ENCODE measurements at places on chromosomes 3 and 15.

DNA sequence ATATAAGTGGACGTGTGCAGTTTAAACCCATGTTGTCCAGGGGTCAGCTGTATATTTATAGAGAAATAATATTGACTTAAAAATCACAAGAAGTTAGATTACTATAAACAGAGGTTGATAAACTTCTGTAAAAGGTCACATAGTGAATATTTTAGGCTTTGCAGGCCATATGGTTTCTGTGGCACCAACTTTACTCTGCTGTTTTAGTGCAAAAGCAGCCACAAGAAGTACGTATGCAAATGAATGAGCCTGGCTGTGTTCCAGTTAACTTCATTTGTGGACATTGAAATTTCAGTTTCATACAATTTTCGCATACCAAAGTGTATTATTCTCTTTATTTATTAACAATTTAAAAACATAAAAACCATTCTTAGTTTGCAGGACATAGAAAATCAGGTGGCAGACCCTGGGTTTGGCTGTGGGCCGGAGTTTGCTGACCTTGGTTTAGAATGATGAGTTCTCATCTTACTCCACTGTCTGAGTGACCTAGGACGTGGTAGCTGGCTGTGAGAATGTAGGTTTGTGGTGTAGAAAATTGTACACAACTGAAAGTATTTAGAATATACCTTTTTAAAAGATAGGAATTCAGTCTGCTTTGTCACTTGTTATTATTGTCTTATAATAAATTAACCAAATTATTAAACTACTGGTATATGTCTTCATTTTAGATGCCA lies 16.3 kb downstream of the FAN1 start:
- DNase-seq, result no peak

GRCh38 chr15:70254311-70254869 lies 156.7 kb upstream of the TLE3 start:
- no peak for DNase-seq

- no peak for DNase-seq
Measured at GRCh38 chr3:158568784-158569183, 2.2 kb upstream of the MLF1 start.

DNA sequence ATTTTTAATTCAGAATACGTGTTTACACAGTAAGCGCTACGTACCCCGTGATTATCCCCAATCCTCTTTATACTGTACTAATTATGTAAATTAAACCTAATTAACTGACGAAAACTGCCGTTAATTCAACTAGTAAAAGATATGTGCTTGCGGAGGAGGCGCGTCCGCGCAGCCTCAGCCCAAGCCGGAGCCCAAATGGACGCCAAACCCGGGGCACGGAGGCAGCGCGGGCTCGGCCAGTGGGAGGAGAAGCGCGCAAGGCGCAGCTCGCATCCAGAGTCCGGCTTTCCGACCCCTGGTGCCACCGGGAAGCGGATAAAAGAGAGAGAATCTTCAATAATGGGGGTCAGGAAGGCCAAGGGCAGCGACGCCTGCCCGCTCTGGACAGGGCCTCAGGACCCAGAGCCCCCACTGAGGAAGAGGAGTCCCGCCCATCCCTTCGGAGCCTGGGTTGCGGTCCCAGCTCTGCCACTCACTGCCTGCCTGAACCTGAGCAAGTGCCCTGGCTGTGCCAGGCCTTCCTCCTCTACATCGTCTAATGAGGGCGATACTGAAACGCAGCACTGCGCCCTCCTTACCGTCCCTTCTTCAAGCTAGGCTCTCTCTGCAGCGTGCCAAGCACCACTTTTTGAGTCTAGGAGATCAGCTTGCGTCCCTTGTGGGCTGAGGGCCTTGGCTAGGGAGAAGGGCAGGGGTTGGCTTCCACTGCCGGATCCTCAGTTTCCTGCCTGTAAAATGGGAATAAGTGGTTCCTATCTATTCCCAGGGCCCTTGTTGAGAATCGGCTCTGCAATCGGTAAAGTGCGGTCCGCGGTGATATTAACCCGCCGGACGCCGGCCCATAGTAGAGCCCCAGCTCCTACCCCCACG lies 5.0 kb upstream of the SKOR1 start:
- no peak for DNase-seq

DNA sequence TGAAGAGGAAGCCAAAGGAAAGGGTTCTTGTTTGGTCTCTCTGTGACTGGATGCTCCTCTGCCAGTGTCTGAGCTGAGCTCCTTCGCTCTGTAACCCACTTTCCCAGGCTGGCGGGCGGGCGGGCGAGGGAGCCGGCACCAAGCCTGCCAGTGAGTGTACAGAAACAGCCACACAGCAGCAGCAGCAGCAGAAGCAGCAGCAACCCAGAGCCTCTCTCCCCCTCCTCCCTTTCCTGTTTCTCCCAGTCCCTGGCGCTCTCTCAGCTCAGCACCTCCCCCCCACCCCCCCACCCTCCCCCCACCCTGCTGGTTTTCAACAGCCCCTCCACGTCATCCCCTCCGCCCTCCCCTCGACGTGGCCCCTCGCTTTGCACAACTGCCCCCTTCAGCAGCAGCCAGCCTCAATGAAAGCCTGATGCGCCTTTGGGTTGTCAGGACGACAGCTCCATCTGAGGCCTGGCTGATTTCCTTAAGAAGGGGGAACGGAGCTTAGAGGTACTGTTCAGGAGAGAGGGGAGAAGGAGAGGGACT lies at the start of gene LSAMP:
Gene LSAMP, minus strand, starts transcription at position 177 of the 531 bp plus-strand sequence.
- no peak for DNase-seq

DNA sequence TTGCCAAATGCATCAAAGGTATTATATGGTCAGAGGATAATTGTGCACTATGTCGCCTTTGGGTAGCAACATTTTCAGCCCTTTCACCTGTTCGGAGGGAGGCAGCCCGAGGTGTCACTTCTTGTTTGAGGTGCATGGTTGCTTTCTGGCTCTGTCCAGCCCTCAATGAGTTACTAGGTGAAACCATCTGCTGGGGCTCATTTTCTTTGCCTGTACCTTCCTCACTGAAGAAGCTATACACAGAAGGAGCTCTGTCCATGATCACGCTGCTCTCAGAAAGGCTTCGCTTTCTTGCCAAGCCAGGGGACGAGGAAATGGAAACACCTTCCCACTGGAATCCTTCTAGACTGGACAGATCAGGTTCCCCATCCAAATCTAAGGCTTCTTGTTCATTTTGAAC lies 42.7 kb downstream of the ZNF106 start:
- DNase-seq, result no peak

GRCh38 chr3:134350861-134351311 lies 23.4 kb downstream of the AMOTL2 start:
- DNase-seq, result no peak

All from stimulated activated CD8-positive, alpha-beta memory T cell treated with anti-CD3 and anti-CD28 coated beads, Interleukin-7, amount 100 ng/mL, for 24 hours (primary cell).